ENCODE measurements at places on chromosomes 2 and 18. TPM values are rescaled to one million over a fixed set of nuclear protein-coding genes. Genes with fewer than 3 reads are reported as not detected.

The EPG5 gene
- 21.7 TPM for total RNA-seq

The CMPK2 gene
- total RNA-seq = 9.8 TPM

The UBXN4 gene
- total RNA-seq = 94.9 TPM

The C2orf66 gene
- not detected for total RNA-seq

The RPRD1A gene
- total RNA-seq = 31.7 TPM

- DNase-seq = peak; percentile 64
Measured at GRCh38 chr2:19361325-19361990, 3.0 kb upstream of the OSR1 start.

DNA sequence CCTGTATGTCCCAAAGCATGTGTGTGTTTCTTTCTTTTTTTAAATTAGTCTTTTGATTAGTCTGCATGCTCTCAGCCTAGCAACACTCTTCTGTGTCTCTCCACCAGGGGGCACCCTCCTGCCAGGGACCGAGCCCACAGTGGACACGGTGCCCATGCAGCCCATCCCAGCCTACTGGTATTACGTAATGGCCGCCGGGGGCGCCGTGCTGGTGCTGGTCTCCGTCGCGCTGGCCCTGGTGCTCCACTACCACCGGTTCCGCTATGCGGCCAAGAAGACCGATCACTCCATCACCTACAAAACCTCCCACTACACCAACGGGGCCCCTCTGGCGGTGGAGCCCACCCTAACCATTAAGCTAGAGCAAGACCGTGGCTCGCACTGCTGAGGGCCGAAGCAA, 93.8 kb downstream of the NRP2 start:
- peak; percentile 75 for DNase-seq

DNA sequence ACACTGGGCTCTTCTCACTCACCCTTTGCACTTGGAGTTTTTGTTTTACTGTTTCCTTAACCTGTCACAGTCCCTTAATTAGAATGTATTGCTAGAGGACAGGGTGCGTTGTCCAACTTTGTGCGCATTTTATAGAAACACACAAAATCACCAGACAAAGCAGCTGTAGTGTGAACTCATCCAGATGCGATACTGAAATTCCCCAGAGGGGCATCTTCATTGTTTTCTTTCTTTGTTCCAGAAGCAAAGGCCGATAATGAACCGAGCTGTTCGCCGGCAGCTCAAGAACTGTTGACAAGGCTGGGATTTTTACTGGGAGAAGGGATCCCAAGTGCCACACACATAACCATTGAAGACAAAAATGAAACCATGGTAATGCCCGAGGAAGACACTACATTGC, 137.6 kb downstream of the WDSUB1 start:
- no peak for DNase-seq

GRCh38 chr18:11372163-11372562, 222.8 kb upstream of the PIEZO2 start:
- DNase-seq = no peak

- DNase-seq = no peak
Measured at GRCh38 chr2:1341404-1342120, 71.7 kb upstream of the TPO start.

All from mucosa of descending colon (tissue), 3 donors.